ENCODE measurements at places on chromosomes 5 and 9. TPM values are rescaled to one million over a fixed set of nuclear protein-coding genes. Genes with fewer than 3 reads are reported as not detected.

- DNase-seq, result no peak
Measured at GRCh38 chr5:55917402-55918086, 66.4 kb downstream of the IL31RA start.

- no peak for DNase-seq
Measured at GRCh38 chr9:101536938-101537337, 3.3 kb downstream of the RNF20 start.

SYK gene
- 0.99 TPM for total RNA-seq

- peak; percentile 71 for DNase-seq
Measured at GRCh38 chr5:174610968-174611367, 113.4 kb upstream of the MSX2 start.

DNA sequence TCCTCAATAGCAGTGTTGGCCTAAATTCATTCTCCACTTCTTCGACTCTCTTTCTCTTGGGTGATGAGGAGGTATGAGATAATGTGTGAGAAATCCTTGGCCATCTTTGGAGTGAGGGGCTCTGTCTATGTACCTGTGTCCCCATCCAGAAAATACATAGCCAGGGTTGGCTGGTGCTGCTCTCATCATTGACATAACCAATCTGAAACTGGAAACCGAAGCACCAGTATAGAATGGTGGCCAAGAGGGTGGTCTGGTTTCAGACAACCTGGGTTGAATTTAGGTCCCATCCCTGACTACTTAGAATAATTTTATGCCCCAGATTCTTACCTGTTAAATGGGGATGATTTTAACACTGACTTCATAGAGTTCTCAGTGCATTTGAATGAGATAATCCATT is 208.1 kb downstream of the ARHGAP26 start:
- DNase-seq, result no peak

- peak; percentile 79 for DNase-seq
Measured at GRCh38 chr9:116365056-116365471, 211.5 kb downstream of the PAPPA start.

GRCh38 chr5:463301-463700 is 20.3 kb downstream of the EXOC3 start:
- no peak for DNase-seq

- no peak for DNase-seq
Measured at GRCh38 chr5:95669985-95670384, 12.8 kb downstream of the SPATA9 start.

HRH2 gene
- 0.18 TPM for total RNA-seq

ADGRD2 gene
- total RNA-seq, result not detected

GLE1 gene
- total RNA-seq, result 35.5 TPM

GRCh38 chr9:132365986-132366385 is 11.2 kb upstream of the SETX start:
- no peak for DNase-seq

Data from H4 (cell line).